Activated naive CD8-positive, alpha-beta T cell treated with anti-CD3 and anti-CD28 coated beads, Interleukin-2, amount 50 U/mL, for 24 hours (primary cell): ENCODE measurements at places on chromosomes 6 and 20.
A peak's percentile ranks its signal among the peaks of the same experiment; 100 is the strongest.

GRCh38 chr6:49634836-49635218, 1.8 kb downstream of the RHAG start:
- no peak for DNase-seq

DNA sequence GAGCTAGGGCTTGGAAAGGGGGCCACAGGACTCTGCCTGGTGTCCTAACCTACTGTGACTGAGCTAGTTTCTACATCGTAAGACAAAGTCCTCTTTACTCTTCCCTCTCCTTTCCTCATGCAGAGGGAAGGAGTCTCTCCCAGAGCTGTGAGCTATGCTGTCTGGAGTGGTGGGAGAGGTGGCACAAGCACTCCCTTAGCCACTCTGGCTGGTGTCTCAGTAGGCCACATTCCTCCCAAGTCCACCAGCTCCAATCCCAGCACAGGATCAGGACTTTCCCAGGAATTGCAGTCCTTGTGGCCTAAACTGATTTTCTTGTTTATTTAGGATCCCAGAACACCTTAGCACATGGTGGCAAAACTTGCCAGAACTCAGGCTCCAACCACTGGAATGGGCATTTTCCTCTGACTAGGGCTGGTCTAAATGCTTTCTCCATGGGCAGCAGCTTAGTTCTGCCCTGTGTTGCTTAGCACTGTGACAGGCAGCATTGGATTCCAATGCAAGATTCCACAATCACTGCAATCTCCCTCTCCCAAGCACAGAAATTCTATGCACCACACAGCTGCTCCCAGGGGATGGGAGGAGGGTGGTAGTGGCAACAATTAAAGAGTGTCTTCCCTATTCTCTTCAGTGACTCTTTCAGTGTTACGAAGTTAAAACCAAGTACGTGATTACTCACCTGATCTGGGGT, 733.3 kb downstream of the HACE1 start:
- DNase-seq, result no peak

DNA sequence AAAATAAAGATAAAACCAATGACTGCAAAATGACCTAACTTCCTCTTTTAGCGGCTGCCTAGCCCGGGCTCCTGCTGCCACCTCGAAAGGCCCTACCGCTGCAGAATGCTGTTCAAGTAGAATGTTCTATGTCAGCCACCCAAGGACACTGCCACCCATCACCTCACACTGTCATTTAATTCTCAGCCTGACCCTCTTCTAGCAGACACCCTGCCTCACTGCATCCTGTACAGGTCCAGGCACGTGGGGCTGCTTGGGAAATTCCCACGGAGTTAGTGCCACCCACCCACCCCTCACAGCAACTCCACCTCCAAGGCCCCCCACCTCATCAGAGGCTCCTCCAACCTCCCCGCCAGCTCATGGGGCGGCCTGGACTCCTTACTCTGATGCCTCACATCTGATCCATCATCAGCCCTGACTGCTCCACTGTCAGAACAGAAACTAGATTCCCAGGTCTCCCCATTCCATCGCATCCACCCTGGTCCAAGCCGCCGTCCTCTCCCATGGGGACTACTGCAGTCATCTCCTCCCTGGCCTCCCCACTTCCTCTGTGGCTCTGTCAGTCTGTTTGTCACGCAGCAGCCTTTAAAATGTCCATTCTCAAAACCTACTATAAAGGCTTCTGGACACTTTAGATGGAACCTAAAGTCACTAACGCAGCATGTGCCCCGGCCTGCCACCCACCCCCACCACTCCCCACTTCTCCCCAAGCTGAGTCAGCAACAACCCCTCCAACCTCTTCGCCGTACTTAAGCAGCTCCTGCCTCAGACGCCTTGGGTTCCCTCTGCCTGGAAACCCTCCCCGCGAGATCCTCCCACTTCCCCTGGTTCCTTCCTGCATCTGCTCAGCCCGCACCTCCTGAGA, 17.0 kb downstream of the NFATC2 start:
- DNase-seq, result peak; percentile 58

DNA sequence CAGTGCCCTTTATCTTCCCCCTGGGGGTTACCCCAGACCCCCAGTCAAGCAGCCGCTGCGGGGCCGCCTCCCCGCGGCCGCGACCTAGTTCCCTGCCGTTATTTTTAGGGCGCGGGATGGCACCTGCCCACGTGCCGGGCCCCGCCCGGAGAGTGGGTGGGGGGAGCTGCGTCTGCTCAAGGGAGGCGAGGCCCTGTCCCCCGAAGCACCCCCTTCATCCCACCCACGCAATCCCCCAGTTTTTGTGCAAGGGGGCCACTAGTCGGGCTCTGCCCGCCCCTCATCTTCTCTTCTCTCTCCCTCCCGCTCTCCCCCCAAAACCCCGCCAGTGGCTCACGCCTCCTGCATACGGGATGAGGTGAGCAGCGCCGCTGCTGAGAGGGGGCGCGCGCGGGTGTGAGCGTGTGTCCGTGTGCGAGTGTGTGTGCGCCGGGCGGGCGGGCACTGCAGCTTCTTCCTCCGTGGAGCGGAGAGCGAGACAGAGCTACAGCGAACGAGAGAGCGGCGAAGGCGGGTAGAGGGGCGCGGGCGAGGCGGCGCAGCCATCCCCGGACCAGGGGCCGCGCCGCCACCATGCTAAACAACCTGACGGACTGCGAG, at the start of gene SLC12A5:
Gene SLC12A5, plus strand, starts transcription at position 444 of the 600 bp plus-strand sequence. Its CDS starts 130 bp downstream, at position 574.
- no peak for DNase-seq
